ENCODE measurements at places on chromosomes 13 and 19.

GRCh38 chr13:26202365-26202972 lies 19.6 kb downstream of the RNF6 start:
- DNase-seq: no peak

- no peak for DNase-seq
Observed at GRCh38 chr19:3673506-3674439, 26.5 kb downstream of the PIP5K1C start.

- no peak for DNase-seq
Observed at GRCh38 chr13:38167164-38167822, 182.4 kb upstream of the UFM1 start.

DNA sequence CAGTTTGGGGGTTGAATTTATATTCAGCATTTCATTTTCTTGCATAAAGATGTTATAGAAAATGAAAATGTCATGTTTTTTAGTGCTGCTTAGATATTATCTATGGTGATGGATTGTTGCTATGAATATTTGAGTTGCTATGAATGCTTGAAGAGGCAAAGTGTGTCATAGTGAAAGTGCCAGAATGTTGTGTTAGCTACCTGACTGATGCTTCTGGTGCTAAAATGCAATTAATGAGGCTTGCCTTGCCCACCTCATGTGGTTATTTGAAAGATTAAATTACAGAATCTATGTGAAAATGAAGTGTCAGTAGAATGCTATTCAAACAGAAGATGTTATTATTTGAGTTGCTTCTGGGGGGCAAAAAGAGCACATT lies 62.7 kb upstream of the MYCBP2 start:
- DNase-seq: no peak

GRCh38 chr13:76610819-76611415 lies 275.3 kb downstream of the KCTD12 start:
- DNase-seq: no peak

Data from endothelial cell (in vitro differentiated cells).